Peyer's patch (tissue), 4 donors: ENCODE measurements at places on chromosomes 16 and 17. TPM values are rescaled to one million over a fixed set of nuclear protein-coding genes. Genes with fewer than 3 reads are reported as not detected.

MYH13 gene
- total RNA-seq = 0.19 TPM

JPH3 gene
- total RNA-seq = not detected

CEP295NL gene
- total RNA-seq = 1.1 TPM

DNA sequence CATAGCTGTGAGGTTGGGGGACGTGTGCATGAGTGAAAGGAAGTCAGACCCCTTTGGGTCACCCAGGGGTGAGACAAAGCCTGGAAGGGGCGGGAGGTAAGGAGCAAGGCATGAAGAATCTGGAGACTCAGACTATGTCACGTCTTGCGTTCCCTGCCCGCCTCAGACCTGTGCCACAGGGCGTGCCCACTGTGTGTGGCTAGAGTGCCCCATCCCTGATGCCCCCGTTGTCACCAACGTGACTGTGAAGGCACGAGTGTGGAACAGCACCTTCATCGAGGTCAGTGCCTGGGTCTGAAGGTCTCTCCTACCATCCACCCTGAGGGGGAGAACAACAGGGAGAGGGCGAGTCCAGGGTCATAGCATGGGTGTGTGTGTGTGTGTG is 15.1 kb upstream of the PDK2 start:
- DNase-seq = no peak

GRCh38 chr16:17307504-17307903 is 163.3 kb downstream of the XYLT1 start:
- no peak for DNase-seq

DNA sequence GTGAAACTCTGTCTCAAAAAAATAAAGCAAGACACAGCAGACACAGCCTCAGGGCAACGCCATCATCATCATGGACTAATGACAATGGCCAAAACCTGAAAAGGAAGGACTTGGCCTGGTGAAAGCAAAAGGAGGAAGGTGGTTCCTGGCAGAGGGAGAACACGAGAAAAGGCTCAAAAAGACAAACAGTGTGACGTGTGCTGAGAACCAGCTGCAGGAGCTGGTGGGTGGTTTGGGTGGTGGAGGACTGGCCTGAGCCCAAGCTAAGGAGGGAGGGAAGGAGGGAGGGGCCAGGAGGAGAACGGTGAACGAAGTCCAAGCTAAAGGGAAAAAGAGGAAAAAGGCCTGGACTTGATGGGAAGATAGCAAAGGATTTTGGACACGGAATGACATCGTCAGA is 85.1 kb downstream of the SLC39A11 start:
- DNase-seq = no peak

DNA sequence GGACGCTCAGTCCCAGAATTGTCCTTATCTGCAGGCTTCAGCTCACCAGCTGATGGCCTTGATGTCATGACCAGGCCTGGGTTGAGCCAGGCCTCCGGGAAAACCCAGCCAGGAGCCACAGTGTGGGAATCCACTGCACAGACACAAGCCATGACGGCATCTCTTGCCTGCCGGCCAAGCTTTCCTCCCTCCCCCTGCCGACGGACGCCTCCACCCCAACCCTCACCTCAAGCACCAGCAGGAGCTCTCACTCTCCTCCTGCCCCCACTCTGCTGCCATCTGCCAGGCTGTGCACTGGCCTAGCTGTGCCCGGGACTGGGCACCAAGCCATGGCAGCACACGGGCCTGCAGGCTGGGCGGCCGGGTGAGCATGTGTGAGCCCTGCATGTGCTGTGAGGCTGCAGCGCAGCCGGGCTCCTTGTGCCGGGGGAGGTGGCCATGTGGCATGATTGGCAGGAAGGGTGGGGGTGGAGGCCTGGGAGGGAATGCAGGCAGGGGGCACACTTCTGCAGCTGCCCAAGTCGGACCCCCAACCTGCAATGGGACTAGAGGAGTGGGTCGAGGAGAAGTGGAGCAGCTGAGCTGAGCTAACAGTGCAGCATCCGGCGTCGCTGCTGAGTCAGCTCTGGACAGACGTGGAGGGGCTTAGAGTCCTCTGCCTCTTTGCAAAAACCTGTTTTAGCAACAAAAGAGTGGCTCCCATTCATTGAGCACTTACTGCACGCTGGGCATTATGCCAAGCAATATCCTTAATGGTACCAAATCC is 268.5 kb downstream of the CBLN1 start:
- DNase-seq = no peak

DNA sequence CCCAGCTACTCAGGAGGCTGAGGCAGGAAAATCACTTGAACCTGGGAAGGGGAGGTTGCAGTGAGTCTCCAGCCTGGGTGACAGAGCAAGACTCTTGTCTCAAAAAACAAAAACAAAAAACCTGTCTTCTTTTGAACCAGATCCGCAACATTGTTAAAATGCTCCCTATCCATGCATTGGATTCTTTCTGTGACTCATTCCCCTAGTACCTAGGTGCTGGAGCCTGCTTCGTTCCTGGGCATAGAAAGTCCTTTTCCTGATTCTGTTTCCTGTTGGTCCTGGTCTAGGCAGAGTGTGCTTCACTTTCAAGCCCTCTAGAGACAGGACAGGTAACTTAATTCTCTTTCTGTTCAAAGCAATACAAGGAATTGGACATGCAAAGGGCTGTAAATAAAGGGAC is 5.2 kb downstream of the EPN2 start:
- no peak for DNase-seq

- DNase-seq = no peak
These were observed 82.9 kb upstream of the RCVRN start for GRCh38 chr17:9987779-9988585.
